ENCODE measurements at places on chromosomes 3 and 15.
A peak's percentile ranks its signal among the peaks of the same experiment; 100 is the strongest.

DNA sequence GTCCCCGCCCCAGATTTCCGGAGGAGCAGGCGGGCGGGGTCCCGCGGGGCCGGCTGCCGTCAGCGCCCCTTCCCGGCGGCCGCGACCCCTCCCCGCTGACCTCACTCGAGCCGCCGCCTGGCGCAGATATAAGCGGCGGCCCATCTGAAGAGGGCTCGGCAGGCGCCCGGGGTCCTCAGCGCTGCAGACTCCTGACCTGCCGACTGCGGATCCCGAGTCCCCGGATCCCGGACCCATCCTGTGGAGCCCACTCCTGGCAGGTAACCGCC is at the start of gene TRH:
Gene TRH (plus strand): TSS at position 157 of the 269 bp plus-strand sequence. CDS start 1,097 bp downstream, outside the sequence.
- DNase-seq, result no peak

DNA sequence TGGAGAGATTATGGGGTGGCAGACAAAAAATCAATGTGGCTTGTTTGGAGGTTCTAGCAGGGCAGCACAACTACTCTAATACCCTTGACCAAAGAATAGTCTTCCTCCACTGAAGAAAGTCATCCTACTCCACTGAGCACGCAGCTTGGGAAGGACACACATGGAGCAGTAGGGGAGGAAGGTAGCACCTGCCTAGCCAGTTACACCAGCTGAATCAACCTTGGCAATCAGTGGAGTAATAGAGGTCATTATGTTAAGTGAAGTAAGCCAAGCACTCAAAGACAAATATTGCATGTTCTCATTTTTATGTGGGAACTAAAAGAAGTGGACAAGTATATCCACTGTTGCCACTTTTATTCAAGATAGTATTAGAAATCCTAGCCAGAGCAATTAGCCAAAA is 555.8 kb upstream of the ALCAM start:
- DNase-seq, result peak; percentile 4

- no peak for DNase-seq
Observed at GRCh38 chr15:25185156-25185710, 230.4 kb downstream of the SNRPN start.

DNA sequence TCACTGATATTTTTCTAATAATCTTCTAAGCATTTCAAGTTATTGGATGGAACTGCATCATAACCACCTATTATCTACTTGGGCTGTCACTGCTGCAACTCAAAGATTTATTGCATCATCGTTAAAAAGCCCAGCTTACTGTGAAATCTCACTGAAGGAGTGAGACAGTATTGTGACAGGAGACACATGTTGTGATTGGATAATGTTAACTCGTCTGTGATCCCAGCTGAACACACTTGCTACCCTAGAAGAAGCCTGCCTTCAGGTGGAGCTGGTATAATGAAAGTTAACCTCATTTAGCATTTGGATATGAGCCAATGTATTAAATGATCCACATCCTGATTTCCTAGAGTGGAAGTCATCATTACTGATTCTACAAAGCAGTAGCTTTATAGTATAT is 138.1 kb downstream of the MAP2K5 start:
- DNase-seq, result no peak

GRCh38 chr3:197296545-197296944 is 1.9 kb downstream of the DLG1 start:
- DNase-seq, result no peak

GRCh38 chr15:80240276-80240675 is 11.7 kb downstream of the CTXND1 start:
- DNase-seq, result no peak

DNA sequence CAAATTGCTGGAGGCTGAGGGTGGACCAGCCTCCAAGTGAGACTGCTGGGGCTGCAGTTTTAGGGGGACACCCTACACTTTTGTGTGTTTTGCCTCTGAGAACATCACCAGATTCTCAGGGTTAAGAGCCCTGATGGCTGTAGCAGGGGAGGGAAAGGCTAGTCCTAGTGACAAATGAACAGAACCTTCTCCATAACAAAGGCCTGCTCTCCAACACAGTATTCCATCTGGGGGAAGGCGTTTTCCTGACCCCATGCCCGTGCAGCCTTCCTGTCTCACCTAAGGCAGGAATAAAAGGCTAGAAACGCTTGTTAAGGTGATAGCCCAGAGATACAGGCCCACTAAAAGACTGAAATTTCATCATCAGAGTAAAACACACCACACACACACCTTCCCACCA is 50.2 kb upstream of the NSMCE3 start:
- DNase-seq, result no peak

GRCh38 chr15:57533448-57533799 is 58.3 kb upstream of the MYZAP start:
- no peak for DNase-seq

- DNase-seq, result peak; percentile 20
Observed at GRCh38 chr15:23687143-23687470, at the start of gene NDN. Gene NDN, minus strand, starts transcription at chr15:23687305. Its CDS starts 88 bp downstream, at chr15:23687217.

- DNase-seq, result no peak
Observed at GRCh38 chr15:53875139-53875538, 103.1 kb upstream of the UNC13C start.

- DNase-seq, result no peak
Observed at GRCh38 chr3:24389108-24390090, 105.3 kb downstream of the THRB start.

- no peak for DNase-seq
Observed at GRCh38 chr3:11661052-11661656, 17.4 kb upstream of the VGLL4 start.

DNA sequence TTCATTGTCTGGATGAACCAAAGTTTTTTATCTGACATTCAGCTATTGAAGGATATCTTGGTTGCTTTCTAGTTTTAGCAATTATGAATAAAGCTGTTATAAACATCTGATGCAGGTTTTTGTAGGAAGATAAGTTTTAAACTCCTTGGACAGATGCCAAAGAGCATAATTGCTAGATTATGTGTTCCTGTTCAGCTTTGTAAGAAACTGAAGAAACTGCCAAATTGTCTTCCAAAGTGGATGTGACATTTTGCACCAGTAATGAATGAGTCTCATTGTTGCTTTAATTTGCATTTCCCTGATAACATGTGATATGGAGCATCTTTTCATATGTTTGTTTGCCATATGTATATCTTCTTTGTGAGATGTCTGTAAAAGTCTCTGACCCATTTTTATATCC is 239.9 kb upstream of the TTC14 start:
- no peak for DNase-seq

- DNase-seq, result no peak
Observed at GRCh38 chr3:125515421-125515820, 4.6 kb downstream of the SNX4 start.

GRCh38 chr3:145903472-145904013 is 257.4 kb downstream of the PLOD2 start:
- no peak for DNase-seq

DNA sequence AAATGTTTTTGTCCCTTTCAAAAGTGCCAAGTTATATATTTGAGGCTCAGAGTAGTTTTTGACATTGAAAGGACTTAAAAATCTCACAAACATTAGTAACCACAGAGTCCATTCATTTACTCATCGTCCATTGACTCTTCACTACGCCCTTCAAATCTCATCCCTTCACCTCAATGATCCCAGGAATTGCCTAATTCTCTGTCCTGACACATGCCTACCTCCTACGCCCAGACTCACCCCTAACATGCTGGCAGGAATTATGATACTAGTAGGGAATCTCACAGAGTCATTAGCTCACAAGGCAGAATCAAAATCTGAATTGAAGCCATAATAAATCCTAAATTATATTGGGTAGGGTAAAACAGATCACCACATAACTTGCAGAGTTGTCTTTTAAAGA is 410.1 kb downstream of the RAP2B start:
- no peak for DNase-seq

- DNase-seq, result peak; percentile 41
Observed at GRCh38 chr15:70936326-70936725, 43.7 kb downstream of the LRRC49 start.

- DNase-seq, result no peak
Observed at GRCh38 chr15:62607643-62608042, 434.9 kb upstream of the TPM1 start.

Measured in NCI-H510A (cell line).